Neuronal stem cell (in vitro differentiated cells): ENCODE measurements at places on chromosomes 12 and 14.

DNA sequence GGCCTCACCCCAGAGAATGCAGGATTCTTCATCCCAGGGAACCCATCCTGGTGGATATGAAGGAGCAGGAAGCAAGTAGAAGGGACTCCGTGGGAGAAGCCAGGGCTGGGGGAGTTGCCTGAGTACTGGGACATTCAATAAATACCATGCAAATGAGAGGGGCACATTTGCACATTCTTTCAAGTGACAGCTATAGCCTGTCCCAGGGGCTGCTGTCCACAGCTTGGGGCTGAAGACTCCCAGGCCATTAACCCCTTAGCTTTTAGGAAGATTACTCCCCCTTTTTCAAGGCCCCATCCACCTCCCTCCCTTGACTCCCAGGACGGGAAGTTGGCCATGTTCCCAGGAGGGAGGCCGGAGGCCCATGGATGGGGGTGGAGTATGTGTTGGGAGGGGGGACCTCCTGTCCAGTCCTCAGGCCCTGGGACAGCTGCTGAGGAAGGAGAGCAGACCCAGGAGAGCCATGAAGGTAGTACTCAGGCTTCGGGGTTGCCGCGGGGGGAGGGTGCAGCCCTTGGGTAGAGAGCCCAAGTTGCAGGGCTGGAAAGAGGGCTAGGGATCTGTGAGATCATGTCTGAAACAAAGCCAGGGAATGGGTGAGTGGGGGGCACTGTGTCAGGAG lies 974 bp upstream of the TNS2 start:
- no peaks in the 10 kb centered on the region for H3K27me3 ChIP-seq
- H3K4me3 ChIP-seq, result peak overlapping the region; percentile 47
- H3K27ac ChIP-seq, result peak overlapping the region; percentile 71
- H3K36me3 ChIP-seq, result no peaks in the 10 kb centered on the region
- no peak for DNase-seq
- H3K4me1 ChIP-seq, result peaks cover 38% of the 10 kb centered on the region

- H3K4me1 ChIP-seq, result no peaks in the 10 kb centered on the region
- no peaks in the 10 kb centered on the region for H3K36me3 ChIP-seq
- H3K27ac ChIP-seq, result no peak overlapping the region
These were observed 424.2 kb downstream of the BCL11B start for GRCh38 chr14:98847521-98848468.

DNA sequence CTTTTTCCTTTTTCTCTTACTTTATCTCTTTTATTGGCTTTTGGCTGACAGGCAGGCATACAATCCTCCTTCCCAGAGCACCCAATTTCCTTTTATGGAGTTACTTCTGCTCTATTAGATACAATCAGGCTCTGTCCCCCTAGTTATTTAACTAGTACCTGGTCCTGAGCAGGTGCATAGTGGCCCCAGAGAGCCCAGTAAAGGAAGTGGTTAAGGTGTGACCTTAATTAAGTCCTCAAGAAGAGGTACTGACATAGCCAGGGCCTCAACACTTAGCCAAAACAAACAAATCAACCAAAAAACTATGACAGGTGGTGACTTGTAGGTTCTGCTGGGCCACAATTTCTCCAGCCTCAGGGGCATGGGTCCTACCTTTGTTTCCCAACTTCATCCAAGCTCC lies 82.9 kb downstream of the CCDC60 start:
- no peaks in the 10 kb centered on the region for H3K36me3 ChIP-seq
- no peak overlapping the region for H3K4me3 ChIP-seq
- H3K4me1 ChIP-seq, result no peaks in the 10 kb centered on the region
- no peak overlapping the region for H3K27ac ChIP-seq
- DNase-seq, result no peak

GRCh38 chr12:17197971-17198370 lies 592.0 kb upstream of the LMO3 start:
- no peak overlapping the region for H3K27ac ChIP-seq
- H3K4me1 ChIP-seq, result no peaks in the 10 kb centered on the region
- H3K27me3 ChIP-seq, result no peaks in the 10 kb centered on the region

- H3K27ac ChIP-seq, result no peak overlapping the region
- DNase-seq, result no peak
- H3K4me1 ChIP-seq, result peaks cover 12% of the 10 kb centered on the region
- peaks cover 69% of the 10 kb centered on the region for H3K27me3 ChIP-seq
- no peaks in the 10 kb centered on the region for H3K36me3 ChIP-seq
These were observed 3.6 kb downstream of the AMN start for GRCh38 chr14:102926104-102926503.
